ENCODE measurements at places on chromosomes 1 and 21.

DNA sequence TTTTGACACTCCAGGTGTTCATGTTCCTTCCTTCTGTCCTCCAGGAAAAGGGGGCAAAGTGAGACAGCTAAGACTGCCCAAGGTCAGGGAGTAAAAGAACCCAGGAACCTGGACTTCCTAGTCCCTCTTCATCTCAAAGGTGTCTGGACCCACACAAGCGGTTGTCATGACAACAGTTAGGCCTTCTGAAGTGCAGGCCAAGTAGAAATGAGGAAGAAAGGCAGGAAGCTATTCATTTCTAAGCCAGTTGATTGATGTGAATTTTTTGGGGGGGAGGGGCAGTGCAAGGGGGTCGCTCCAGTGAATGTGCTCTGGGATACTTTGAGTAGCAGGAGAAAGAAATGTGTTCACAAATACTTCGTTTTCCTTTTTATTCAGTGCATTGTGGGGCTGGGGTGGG lies 114.3 kb downstream of the NAV1 start:
- no peak for DNase-seq

- DNase-seq: peak; percentile 47
Measured at GRCh38 chr1:202283379-202283844, 58.3 kb downstream of the UBE2T start.

GRCh38 chr1:202967684-202968281 lies 726 bp upstream of the CYB5R1 start:
- DNase-seq: no peak

DNA sequence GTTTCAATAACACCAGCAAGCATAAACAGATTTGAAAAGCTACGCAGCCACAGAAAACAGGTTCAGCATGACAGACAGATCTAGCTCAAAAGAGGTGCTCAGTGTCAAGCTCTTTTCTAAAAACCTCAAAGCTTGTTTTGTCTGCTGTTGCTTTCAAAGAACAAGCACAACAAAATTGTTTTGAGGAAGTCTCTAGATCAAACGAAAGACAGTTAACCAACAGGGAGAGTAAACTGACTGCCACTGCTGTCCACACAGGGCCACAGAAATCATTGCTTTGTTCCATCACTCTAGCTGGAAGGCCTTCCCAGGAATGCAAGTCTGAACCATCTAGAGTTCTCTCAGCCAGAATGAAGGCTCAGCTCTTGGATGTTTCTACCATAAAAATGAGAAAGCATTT lies 12.8 kb downstream of the APP start:
- DNase-seq: no peak

DNA sequence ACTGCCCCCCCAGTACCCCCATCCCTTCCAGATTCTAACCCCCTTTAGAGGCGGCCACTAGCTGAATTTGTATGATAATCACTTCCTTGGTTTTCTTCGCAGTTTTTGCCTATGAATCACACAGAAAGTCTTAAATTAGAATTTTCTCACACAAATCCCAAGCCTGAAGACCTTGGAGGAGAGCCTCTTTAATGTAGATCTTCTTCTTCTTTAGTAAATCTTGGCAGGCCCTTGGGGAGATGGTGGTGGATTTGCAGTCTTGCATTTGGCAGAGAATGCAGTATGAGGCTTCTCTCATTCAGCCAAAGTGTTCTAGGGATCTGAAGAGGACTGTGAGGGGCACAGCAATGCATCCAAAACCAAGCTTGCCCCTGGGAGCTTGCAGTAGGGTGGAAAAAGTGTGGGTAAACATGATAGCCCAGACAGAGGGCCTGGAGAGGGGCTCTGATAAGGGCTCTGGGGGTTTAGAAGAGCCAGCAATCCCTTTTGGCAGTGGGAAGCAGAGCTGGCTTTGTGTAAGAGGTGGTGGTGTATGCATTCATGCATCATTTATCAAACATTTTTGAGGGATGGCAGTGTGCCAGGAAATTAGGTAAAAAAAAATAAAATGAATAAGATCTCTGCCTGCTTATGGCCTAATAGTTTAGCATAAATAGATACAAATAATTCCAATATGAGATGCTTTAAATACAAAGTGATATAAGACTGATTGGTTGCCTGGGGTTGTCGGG lies 7.7 kb upstream of the CDC42 start:
- no peak for DNase-seq

DNA sequence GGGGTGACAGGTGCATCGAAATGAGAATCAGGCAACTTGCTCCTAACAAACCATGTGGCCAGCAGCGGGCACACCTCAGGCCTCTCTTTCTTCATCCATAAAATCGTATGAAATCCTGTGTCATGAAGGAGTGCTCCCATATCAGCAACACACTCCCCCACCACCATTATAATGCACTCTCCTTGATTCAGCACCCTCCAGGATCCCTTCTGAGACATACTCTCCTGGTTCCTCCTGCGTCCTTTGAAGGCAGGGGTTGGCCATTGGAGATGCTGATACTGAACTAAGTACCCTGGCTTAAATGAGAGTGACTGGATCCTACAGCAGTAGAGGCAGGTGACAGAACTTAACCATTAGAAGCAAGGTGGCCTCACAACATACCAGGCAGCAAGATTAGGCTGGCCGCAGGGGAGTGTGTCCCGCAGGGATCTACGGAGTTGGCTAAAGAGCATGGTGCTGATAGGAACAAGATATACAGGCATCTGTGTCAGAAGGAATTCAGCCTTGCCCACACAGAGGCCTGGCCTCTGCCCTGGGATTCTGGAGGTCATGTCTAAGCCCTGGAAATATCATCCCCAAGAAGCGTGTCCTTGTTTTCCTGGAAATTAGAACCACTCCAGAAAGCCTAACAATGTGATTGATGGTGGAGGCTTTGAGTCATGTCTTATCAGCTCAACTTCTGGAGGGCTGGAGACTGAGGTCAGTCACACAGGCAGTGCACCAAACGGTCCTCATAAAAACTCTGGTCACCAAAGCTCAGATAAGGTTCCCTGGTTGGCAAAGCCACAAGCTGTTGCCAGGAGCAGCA lies 16.8 kb downstream of the S100A7A start:
- no peak for DNase-seq

- no peak for DNase-seq
Measured at GRCh38 chr1:161013131-161013487, 7.8 kb downstream of the F11R start.

DNA sequence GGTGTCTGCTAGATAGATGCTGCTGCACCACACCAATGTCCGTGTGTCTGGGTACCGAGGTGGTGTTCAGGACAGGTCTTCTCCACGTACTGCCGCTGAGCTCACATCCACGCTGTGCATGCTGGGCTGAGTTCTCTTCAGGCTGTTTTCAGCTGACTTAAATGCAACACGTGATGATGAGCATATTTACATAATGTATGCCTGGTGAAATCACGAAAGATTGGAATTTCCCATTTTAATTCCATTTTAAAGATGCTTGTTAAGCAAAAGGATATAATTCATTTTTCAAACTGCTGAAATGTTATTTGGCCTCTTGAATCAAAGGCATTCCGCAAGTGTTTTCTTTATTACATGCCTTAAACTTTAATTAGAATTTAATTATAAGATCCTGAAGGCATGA lies 107.9 kb downstream of the FGGY start:
- DNase-seq: peak; percentile 45

- DNase-seq: no peak
Measured at GRCh38 chr1:232863544-232864275, 58.5 kb downstream of the MAP10 start.

- DNase-seq: no peak
Measured at GRCh38 chr1:181089676-181090544, 1.4 kb downstream of the IER5 start.

GRCh38 chr1:73637264-73637663 lies 560.7 kb downstream of the LRRIQ3 start:
- DNase-seq: no peak

- DNase-seq: no peak
Measured at GRCh38 chr21:41504030-41504429, 3.9 kb downstream of the TMPRSS2 start.

GRCh38 chr1:109040989-109041620 lies 797 bp downstream of the WDR47 start:
- peak; percentile 21 for DNase-seq

DNA sequence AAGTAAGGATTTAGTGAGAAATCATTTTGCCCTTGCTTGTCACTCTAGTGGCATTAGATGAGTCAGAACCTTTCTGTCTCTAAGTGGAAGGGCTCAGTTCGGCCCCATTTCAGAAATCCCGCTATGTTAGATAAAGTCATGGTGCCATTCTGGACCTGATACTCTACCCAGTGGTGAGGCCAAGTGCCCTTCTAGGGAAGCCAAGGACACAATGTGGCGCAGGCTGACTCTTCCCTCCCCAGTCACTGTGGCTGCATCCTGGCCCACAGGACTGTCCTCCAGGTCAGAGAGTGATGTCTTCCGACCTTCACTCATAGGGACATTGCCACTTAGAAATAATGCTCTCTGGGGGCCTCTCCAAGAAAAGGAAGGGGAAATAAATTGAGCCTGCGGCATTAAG lies 48.3 kb upstream of the MTR start:
- DNase-seq: no peak

- no peak for DNase-seq
Measured at GRCh38 chr1:40901886-40902852, 40.0 kb upstream of the CITED4 start.

DNA sequence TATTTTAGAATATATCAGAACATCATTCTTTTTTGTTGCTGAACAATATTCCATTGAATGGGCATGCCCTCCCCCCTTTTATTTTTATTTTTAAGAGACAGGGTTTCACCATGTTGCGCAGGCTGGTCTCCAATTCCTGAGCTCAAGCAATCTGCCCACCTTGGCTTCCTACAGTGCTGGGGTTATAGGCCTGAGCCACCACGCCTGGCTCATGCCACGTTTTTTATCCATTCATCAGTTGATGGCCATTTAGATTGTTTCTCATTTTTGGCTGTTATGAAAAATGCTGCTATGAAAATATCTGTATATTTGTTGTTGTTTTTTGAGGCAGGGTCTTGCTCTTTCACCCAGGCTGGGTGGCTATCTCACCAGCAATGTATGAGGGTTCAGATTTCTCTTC lies 19.8 kb downstream of the SPEN start:
- DNase-seq: no peak

GRCh38 chr1:84301785-84302385 lies 377 bp downstream of the SAMD13 start:
- DNase-seq: peak; percentile 5

DNA sequence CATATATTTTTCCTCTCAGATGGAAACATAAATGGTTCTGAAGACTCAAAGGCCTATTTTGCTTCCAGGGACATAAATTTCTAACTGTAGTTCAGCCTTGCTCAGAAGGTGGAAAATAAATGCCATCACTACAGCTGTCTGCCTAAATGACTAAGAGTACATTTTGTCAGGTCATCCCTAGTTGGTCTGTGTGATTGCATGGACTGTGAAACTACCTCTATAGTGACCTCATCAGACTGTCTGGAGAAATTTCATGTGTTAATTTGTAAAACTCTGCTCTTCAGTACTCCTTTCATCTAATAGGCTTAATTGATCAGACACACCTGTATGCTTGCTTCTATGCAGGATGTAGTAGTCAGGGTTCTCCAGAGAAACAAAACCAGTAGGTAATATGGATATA lies 886.9 kb downstream of the AMY1C start:
- no peak for DNase-seq

GRCh38 chr1:224609333-224609732 lies 6.8 kb upstream of the CNIH3 start:
- DNase-seq: no peak

- no peak for DNase-seq
Measured at GRCh38 chr1:116852910-116853309, 56.8 kb upstream of the PTGFRN start.

- no peak for DNase-seq
Measured at GRCh38 chr1:18110968-18111367, 3.4 kb downstream of the IGSF21 start.

DNA sequence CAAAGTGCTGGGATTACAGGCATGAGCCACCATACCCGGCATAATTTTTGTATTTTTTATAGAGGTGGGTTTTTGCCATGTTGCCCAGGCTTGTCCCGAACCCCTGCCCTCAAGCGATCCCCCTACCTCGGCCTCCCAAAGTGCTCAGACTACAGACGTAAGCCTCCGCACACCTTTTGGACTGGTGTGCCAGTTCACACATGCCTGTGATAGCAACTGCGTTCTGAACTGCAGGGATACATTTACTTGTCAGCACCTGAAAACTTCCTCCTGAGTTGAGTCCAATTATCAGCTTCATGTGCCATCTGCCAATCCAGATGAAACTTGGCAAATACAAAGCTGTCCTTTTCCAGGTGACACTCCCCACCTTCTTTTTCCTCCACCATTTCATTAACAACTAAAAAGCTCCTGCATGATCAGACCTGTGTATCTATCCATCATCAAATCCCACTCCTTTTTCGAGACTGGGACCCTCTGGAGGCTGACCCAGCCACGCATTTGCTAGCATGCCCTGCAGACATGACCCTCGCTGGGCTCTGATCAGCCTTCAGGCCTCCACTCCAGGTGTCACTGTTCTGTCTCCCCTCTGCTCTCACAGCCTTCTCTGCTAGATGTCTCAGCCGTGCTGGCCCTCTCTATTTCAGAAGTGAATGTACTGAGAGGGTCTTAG lies 2.1 kb upstream of the DEGS1 start:
- DNase-seq: no peak

DNA sequence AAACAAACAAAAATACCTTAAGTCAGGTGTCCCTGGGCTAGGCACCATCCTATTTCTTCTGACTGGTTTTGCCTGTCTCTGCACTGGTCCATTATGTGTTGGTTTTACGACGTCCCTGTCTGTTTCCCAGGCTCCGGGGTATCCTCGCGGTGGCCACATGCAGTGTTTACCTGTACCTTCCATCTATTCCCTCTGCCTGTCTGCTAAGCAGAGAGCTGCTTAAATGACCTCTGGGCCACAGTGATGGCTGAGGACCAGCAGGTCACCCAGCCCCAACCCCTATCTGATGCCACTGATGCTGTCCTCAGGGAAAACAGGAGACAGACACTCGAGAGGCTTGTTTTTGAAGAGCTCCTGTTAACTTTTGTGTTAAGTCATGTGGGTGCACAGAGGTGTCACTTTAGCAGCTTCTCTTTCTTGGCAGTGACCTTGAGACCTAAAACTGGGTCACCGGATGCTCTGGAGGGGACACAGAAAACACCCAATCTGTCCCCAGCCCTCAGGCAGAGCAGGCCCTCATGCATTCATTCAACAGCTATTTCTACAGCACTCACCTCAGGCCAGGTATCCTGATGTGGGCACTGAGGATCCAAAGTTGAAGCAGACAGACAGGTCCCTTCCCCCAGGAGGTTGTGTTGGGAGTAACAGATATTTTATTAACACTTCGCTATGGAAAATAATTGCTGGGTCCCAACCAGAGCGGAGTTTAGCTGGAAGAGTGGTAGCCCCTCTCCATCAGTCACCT lies 4.4 kb upstream of the EFHD2 start:
- no peak for DNase-seq
